ENCODE measurements at places on chromosomes 2 and 18.

DNA sequence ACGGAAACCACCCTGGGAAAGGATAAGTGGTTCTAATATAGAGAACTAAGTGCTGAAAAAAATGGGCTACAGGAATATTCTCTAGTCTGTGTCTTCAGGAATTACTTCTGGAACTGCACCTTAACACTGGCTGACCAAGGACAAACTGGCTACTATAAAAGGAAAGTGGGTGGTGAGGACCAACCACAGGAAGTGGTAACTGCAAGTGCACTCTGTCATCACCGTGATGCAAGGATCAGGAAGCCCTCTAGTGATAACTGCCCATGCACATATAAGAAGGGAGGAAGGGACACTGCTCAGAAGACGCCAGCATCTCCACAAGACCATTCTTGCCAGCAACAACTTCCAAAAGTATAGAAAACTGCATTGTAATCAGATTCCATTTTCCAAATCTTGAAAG, 424.4 kb upstream of the RGPD4 start:
- DNase-seq: no peak

- no peak for DNase-seq
These were observed 121.5 kb upstream of the LTBP1 start for GRCh38 chr2:32825291-32825712.

- DNase-seq: no peak
These were observed 578 bp upstream of the ACKR3 start for GRCh38 chr2:236568922-236569572.

DNA sequence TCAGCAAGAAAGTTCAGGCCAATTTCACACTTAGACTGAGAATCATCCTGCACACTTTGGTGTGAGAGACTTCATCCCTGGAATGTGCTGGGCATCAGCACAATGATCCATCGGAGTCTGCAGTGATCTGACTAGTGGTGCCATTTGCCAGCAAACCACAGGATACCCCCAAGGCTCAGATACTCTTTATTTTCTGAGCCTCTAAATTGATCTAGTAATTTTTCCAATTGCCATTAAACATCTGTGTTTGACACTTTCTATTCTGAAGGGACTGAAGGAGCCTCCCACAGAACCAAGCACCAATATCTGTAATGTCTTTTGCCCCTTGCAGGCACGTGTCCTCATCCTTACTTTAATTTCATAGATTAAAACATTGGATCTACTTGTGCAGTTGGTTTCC, 485.3 kb upstream of the SMIM21 start:
- no peak for DNase-seq

DNA sequence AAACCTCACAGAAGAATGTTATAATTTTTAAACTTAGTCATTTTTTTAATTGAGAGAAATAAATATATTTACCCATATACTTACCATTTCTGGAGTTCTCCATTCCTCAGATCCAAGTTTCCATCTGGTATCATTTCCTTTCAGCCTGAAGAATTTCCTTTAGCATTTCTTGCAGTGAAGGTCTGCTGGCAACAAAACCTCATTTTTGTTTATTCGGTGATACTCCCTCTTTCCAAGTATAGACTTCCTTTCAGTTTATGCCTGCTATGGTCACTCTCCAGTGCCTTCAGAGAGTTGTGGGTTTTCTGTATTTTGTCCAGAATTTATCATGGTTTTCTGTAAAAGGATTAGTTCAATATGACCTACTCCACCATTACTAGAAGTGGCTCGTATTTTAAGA, 17.0 kb downstream of the WDPCP start:
- DNase-seq: no peak

DNA sequence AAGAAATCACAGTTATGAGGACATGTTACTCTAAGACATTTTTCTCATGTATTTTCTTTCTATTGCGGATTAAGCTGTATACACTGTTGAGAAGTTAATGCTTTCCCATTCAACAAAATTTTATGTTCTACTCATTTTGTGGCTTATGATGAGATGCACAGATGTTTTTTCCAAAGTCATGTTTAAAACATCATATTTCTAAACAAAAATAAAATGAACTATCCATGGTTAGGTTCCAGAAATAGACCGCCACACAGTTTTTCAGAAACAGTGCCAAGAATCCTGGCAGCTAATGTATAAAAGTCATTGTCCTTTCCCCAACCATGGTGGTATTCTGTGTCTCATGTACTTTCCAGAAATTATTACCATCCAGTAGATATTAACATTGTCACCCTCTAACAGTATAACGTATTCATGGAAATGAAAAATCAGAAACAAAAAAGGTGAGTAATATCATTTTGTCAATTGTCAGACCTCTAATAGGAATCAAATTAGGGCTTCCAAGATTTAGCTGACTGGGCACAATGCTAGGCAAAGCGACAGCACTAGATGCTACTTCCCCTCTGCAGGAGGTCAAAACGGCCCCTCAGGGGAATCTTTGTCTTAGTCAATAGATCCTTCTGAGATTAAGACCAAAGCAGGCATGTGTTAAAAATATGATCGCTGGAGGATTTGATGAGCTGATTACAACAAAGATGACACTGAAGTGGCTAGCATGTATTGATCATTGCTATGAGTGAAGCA, 54.4 kb upstream of the ZNF397 start:
- DNase-seq: no peak

Data from SIG-M5 (cell line).